ENCODE measurements at places on chromosomes 2 and 18. TPM values are rescaled to one million over a fixed set of nuclear protein-coding genes. Genes with fewer than 3 reads are reported as not detected.

ADAM17 gene
- 6.5 TPM for polyA plus RNA-seq

NEU2 gene
- polyA plus RNA-seq: not detected

PLEK gene
- 0.05 TPM for polyA plus RNA-seq

APOB gene
- polyA plus RNA-seq: 1,569 TPM

SKOR2 gene
- not detected for polyA plus RNA-seq

FOXD4L1 gene
- polyA plus RNA-seq: 0.18 TPM

MRPL30 gene
- polyA plus RNA-seq: 25.6 TPM

NGEF gene
- polyA plus RNA-seq: 36.9 TPM

IL1B gene
- polyA plus RNA-seq: 0.08 TPM

ANO7 gene
- 4.9 TPM for polyA plus RNA-seq

Data from HepG2 (cell line).